Activated naive CD8-positive, alpha-beta T cell treated with anti-CD3 and anti-CD28 coated beads, Interleukin-2, amount 10 ng/mL, durations not matched to agents 7 days and 5 days (primary cell): ENCODE measurements at places on chromosomes 7 and 10. TPM values are rescaled to one million over a fixed set of nuclear protein-coding genes. Genes with fewer than 3 reads are reported as not detected.

GRCh38 chr10:23742807-23743206 is 303.9 kb downstream of the OTUD1 start:
- DNase-seq, result no peak
- H3K36me3 ChIP-seq, result no peaks in the 10 kb centered on the region
- no peak overlapping the region for H3K27ac ChIP-seq
- H3K4me1 ChIP-seq, result no peaks in the 10 kb centered on the region
- H3K27me3 ChIP-seq, result no peaks in the 10 kb centered on the region
- no peak overlapping the region for H3K4me3 ChIP-seq

DNA sequence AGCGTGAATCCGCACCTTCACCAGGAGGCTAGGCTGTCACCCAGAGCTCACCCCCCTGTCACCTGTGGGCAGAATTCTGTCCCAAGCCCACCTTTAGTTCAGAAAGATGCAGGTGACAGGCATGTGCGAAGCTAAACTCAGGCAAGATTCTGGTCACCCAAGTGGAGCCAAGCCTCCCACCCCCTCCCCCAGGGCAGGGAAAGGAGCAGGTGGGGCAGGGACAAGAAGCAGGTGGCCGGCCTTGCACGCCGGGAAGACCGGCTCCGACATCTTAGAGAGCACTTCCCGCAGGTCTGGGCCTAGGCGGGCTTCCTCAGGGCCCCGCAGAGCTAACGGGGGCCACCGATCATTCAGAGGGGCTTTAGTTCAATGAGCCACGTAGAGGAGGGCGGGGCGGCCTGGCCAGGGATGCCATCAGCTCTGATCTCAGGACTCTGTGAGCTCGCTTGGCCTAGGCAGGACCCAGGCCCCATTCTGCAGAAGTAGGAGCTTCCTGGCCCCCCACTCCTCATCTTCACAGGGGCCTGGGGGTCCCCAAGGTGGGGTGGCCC is 19.9 kb downstream of the UNCX start:
- no peak for DNase-seq
- no peak overlapping the region for H3K27ac ChIP-seq
- H3K4me1 ChIP-seq, result no peaks in the 10 kb centered on the region
- H3K4me3 ChIP-seq, result no peak overlapping the region
- peaks cover 37% of the 10 kb centered on the region for H3K27me3 ChIP-seq
- H3K36me3 ChIP-seq, result no peaks in the 10 kb centered on the region

DNA sequence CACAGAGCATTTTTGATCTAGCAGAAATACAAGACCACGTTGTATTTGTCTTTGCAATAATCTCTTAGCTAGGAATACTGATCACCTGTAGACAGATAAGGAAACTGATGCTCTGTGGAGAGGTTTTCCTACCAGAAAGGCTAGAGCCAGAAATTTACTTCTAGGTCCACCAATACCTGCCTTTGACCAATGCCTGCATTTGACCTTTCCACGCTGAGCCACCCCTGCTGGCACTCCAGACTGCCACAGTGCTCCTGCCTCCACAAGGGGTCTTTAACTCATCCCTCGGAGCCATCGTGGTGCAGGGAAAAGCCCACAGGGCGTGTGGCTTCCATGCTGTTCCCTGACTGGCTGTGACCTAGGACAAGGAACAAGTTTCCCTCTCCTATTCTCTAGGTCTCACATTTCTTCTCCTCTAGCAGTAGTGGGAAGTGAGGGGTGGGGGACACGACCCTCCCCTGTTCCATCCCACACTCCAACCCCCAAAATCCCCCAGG is 1.5 kb upstream of the ELN start:
- H3K4me3 ChIP-seq, result no peak overlapping the region
- H3K4me1 ChIP-seq, result peaks cover 4% of the 10 kb centered on the region
- no peak for DNase-seq
- H3K27ac ChIP-seq, result no peak overlapping the region
- H3K36me3 ChIP-seq, result no peaks in the 10 kb centered on the region
- peaks cover 58% of the 10 kb centered on the region for H3K27me3 ChIP-seq

The ASZ1 gene
- not detected for total RNA-seq

GRCh38 chr7:11835260-11835659 is 3.3 kb upstream of the THSD7A start:
- H3K4me1 ChIP-seq, result peaks cover 9% of the 10 kb centered on the region
- DNase-seq, result no peak
- peaks cover 31% of the 10 kb centered on the region for H3K27me3 ChIP-seq
- H3K27ac ChIP-seq, result no peak overlapping the region
- no peak overlapping the region for H3K4me3 ChIP-seq
- H3K36me3 ChIP-seq, result no peaks in the 10 kb centered on the region

The FAM25C gene
- total RNA-seq, result not detected
